ENCODE measurements at places on chromosomes 11 and 22.

DNA sequence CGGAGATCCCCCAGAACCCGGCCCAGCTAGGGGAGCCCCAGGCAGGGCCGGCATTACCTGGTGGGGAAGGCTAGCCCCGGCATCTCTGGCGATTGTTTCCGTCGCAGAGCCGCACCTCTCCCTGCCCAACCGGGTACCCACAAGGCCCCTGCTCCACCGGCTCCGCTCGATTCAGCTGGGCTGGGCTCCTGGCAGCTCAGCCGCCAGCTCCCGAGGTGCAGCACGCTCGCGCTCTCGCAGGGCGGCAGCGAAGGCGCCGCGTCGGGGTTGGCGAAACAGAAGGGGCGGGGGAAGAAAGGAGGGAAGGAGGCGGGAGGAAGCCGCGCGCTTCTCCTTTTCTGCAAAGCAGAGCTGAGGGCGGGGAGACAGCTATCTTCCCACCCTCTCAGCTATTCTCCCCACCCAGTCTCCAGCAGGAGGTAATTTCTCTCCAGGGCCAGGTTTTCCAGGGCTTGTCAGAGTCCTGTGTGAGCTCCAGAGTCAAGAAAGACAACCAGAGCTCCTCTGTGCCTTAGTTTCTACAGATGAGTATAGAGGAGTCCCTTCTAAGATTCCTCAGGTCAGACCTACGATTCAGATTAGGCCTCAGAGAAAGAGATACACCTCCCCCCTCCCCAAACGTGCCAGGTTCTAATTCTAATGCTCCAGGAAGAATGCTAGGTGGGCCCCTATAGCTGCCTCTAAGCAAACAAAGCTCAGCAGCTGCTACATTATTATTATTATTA lies 62.0 kb downstream of the PAK1 start:
- DNase-seq, result peak; percentile 65

DNA sequence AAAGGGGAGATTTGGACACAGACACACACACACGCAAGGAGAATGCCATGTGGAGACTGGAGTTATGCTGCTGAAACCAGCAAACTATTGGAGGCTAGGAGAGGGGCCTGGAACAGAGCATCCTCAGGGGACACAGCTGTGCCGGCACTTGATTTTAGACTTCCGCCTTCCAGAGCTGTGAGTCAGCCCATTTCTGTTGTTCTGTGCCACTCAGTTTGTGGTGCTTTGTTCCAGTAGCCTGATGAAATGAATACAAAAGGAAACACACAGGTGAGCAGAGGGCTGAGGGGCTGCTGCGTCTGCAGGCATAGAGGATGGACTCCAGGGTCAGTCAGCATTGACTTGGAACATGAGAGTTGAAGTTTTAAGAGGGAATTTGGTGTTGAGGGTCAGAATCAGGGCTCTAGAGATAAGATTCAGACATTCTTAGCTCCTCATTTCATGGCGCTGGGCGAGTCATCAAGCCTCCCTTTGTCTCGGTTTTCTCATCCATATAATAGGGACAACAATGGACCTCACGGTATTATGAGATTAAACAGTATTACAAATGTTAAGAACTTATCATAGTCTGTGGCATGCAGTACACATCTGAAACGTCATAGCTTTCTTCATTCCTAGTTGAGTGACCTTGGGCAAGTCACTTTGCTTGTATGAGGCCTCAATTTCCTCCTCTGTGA lies 191.0 kb downstream of the MIAT start:
- DNase-seq, result no peak

GRCh38 chr11:2869134-2869526 lies 16.4 kb downstream of the CDKN1C start:
- DNase-seq, result no peak

- no peak for DNase-seq
Measured at GRCh38 chr11:8317159-8317558, 53.5 kb upstream of the LMO1 start.

DNA sequence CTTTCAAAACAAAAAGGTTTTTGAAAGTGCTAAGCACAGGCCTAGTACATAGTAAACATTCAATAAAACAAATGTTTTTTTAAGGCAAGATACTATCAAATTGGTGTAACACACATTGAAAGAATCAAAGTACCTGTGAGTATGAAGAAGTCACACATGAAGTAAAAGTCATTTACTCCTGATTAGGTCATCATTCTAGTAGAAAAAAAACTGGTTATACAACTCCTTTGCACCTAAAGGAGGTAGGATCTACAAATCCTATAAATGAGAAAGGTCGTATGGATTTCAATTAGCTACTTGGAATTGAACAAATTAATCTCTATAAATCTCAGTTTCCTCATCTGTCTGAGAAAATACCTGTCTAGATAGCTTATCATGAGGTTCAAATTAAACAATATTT lies 80.8 kb downstream of the SIK3 start:
- DNase-seq, result no peak

- no peak for DNase-seq
Measured at GRCh38 chr11:47099214-47099917, 77.3 kb downstream of the ARFGAP2 start.

DNA sequence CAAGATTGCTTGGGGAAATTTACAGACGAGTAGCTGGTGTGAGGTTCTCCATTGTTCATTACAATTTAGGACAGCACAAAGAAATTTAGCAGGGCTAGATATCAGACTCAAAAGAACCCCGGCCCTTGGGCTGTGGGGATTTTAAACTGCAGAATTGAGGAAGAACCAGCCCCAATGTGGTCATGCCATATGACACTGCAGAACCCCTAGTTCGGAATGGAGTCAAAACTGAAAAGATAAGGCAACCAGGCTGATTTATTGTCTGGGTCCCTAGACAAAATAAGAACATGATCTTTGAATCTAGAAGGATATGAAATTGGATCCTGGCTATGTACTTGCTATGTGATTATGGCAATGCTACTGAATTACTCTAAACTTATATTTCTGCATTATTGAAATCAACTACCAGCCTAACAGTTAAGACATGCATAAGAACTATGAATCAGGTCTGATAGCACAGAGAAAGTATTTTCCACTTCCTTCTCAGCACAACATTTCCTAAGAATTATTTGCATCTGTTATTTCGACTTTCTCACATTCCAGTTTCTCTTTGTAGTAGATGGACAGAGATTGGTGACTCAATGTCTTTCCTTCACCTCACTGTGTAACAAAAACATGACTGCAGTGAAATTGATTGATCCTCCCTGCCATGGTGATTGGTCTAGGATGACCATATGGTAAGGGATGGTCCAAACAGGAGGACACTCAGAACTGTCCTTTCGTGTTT lies 13.2 kb downstream of the MMP3 start:
- DNase-seq, result no peak

DNA sequence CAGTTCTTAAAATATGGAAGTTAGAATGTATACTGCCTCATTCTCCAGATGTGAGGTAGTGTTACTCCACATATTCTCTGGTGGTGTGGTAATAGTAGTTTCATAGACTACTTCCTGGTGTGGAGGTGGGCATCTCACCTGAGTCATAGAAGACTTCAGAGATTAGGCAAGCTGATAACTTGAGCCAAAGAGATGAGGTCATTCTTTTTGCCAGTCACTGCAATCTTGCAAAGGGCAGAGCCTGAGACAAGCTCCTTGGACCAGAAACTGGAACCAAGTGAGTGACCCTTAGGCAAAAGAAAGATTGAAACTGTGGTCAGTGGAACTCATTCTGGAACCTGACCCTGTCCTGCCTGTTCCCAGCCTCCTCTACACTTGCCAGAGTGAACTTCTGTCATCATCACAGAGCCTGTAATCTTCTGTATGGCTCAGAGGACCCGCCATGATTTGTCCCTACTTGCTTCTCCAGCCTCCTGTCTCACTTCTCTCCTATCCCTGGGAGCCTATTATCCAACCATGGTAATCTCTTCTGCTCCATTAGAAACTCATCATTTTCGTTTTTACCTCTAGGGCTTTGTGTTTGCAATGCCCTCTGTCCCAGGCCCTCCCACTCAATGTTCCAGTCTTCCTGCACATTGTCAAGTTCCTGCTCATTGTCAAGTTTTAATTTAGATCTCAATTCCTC lies 10.6 kb upstream of the CCDC83 start:
- DNase-seq, result no peak

DNA sequence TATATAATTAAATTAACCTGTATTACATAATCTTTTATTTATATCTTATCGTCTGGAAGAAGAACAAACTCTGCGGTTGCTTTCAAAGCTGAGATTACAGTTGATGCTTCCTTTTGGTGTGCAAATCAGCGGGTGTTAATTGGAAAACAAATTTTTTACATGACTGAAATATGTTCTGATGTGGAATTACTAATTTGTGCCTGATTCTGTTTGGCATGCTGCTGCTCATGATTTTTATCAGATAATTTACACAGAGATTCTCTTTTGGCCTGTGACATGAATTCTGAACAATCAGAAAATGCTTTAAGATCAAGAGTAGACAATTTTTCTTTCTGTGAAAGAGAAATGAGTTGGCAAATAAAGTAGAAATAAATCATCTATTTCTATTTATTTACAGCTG lies 510.8 kb downstream of the NELL1 start:
- no peak for DNase-seq

GRCh38 chr11:66076561-66076960 lies 6.5 kb downstream of the PACS1 start:
- no peak for DNase-seq

GRCh38 chr11:95698676-95699557 lies 90.7 kb downstream of the FAM76B start:
- no peak for DNase-seq

DNA sequence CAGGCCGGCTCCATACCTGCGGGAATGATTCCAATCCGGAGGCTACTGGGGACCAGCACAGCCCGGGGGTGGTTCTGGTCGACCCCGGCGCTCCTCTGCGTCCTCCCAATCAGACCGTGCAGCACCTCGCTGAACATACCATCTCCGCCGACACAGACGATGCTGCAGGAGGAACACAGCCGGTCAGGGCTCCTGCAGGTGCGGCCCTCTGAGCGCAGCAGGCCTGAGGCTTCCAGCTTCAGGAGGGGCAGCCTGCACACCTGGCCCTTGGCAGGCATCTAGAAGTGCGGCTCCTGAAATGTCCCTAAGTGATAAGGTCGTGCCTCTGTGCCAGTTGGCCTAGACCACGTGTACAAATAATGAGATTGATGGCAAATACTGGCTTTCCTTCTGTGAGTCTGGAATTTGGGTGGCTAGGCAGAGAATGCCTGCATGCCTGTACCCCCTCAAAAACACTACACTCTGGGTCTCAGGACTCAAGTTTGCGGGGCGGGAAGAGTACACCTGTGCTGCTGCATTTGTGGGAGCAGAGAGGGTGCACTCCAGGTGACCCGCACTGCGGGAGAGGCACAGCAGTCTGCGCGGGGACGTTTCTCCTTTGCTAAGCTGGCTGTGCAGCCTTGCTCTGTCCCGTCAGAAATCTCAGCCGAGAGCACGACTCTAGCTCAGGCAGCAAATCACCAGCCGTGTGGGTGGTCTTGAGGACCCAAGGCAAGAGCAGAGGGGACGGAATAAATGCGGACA lies 30.1 kb downstream of the CERK start:
- no peak for DNase-seq

- no peak for DNase-seq
Measured at GRCh38 chr11:133339495-133340140, 192.7 kb downstream of the OPCML start.

DNA sequence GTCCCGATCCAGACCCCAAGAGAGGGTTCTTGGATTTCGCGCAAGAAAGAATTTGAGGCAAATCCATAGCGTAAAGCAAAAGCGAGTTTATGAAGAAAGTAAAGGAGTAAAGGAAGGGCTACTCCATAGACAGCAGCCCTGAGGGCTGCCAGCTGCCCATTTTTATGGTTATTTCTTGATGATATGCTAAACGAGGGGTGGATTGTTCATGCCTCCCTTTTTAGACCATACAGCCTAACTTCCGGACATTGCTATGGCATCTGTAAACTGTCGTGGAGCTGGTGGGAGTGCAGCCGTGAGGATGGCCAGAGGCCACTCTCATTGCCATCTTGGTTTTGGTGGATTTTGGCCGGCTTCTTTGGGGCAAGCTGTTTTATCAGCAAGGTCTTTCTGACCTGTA lies 19.4 kb upstream of the SHANK3 start:
- DNase-seq, result no peak

GRCh38 chr11:119772641-119773415 lies 43.8 kb upstream of the NECTIN1 start:
- DNase-seq, result no peak

DNA sequence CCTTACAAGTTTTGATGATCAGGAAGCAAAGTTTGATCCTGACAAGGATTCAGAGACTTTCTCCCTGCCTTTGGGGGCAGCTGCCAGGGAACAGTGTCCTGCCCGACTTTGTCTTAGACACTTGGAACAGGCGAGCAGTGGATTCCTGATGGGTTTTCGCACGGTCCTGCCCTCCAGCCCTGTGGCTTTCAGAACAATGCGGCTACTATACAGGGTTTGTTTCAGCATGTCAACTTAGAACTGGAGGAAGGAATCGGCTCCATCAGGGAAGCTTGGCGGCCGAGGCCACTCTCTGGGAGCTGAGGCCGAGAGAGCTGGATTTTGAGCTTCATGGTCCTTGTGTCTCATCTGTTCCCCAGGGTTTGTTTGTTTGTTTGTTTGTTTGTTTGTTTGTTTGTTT lies 11.5 kb downstream of the ANO1 start:
- DNase-seq, result no peak

DNA sequence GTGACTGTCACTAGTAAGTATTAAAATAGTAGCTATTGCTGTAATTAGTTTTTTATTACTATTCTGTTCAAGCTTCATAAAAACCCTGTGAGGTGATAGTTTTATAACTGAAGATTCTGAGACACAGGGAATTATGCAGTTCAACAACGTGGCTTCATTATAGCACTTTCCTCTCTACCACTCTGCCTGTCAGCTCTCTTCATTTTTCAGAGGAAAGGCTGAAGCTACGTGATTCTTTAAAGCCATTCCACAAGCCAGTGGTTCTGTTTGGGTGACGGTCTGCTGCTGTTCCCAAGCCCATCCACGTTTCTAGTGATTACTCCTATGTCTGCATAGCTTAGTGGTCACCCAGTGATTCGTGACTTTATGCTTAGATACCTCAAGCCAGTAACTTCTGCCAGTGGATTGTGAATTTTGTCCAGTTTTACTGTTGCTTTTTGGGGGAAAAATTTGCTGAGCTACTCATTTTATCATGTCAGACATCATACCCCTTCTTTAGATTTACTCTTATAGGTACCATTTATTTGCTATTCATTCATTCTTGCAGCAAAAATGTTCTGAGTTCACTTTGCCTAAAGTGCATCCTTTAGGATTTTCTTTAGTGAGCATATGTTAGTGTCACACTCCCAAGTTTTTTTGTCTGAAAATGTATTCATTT lies 59.8 kb downstream of the UVRAG start:
- no peak for DNase-seq

- no peak for DNase-seq
Measured at GRCh38 chr11:78140392-78141077, 1.1 kb upstream of the ALG8 start.

GRCh38 chr11:3942160-3942955 lies 86.9 kb downstream of the STIM1 start:
- DNase-seq, result no peak

- no peak for DNase-seq
Measured at GRCh38 chr22:40665312-40665711, 14.0 kb upstream of the MCHR1 start.

DNA sequence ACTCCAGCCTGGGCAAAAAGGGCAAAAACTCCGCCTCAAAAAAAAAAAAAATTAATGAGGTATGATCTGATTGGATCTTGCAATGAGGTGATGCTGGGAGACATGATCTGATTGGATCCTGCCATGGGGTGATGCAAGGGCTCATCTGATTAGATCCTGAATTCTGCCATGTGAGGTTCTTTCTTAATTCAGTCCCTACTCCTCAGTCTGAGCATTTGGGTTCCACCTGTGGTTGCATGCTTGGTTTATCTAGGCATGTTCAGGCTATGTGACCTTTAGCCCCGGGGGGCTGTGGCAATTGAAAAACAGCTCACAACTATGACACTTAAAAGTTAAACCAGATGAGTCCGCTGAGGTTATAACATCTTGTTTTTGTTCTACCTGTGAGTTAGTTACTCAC lies 4.8 kb upstream of the TRIM6 start:
- no peak for DNase-seq

Measured in T follicular helper cell (primary cell).